NCI-H2171 (cell line): ENCODE measurements at places on chromosomes 4 and X.

GRCh38 chr4:19030536-19030935 is 1009.0 kb upstream of the LCORL start:
- DNase-seq: no peak

GRCh38 chr4:5814421-5814820 is 78.5 kb downstream of the CRMP1 start:
- DNase-seq: no peak

GRCh38 chr4:84894621-84895020 is 71.9 kb downstream of the WDFY3 start:
- no peak for DNase-seq

- no peak for DNase-seq
These were observed 2.9 kb downstream of the UGT8 start for GRCh38 chr4:114601304-114602052.

DNA sequence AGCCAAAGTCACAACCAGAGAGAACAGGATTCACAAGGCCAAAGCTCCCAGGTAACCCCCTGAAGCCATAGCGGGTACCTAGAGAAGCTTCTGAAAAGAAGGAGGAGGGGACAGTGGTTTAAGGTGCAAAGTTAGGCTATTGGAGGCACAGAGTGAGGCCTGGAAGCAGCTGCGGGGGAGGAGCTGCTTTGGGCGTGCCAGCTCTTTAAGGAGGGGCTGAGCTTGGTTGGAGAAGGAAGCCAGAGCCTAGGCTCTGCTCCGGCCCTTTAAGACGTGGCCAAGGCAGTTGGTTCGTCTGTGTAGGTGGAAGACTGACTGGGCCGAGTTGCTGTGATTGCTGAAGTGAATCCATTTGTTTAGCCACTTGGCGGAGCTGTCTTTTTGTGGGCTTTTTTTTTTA is 1.5 kb downstream of the KLF8 start:
- DNase-seq: no peak

- DNase-seq: no peak
These were observed 7.2 kb downstream of the STX18 start for GRCh38 chr4:4534515-4535145.

DNA sequence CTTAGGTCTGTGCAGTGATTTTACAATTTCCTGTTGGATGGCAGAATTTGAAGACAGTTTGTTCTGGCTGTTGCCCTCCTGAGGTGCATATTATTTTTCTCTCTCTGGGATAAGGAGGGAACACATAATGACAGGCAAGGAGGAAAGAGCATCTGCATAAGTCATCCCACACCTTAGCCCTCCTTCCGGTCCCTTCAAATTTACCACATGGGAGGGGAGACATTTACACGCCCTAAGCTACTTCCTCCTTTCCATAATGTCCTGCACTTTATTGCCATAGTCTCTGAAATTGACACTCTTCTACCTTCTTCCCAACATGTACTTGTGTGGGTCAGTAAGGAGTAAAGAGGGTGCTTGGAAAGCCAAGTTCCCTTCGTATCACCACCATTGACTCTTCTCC is 13.9 kb downstream of the SMPX start:
- DNase-seq: no peak

GRCh38 chr4:15234856-15235126 is 193.0 kb upstream of the C1QTNF7 start:
- no peak for DNase-seq

- no peak for DNase-seq
These were observed 59.1 kb downstream of the MID1IP1 start for GRCh38 chrX:38860106-38861013.

GRCh38 chrX:11778230-11778629 is 20.2 kb downstream of the MSL3 start:
- no peak for DNase-seq

DNA sequence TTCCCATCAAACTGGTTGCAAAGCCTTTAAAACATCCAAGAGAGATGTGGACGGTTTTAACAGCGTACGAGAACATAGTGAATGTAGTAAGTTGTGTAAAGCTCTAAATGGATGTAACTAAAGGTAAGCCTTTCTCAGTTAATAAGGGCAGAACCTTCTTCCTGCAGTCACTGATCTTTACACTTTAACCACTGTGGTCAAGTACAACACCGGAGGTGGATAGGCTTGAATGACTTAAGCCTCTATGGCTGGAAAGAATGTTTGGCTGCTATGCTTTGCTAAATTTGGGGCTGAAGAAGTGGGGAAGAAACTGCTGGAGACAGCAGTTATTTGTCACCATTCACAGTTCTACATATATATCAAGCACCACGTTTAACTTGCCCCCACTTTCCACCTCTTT is 285.1 kb upstream of the FMR1 start:
- DNase-seq: no peak
